Neural progenitor cell (in vitro differentiated cells): ENCODE measurements at places on chromosomes 11 and 22.

GRCh38 chr22:31020334-31020733 is 51.3 kb downstream of the TUG1 start:
- no peak for DNase-seq

DNA sequence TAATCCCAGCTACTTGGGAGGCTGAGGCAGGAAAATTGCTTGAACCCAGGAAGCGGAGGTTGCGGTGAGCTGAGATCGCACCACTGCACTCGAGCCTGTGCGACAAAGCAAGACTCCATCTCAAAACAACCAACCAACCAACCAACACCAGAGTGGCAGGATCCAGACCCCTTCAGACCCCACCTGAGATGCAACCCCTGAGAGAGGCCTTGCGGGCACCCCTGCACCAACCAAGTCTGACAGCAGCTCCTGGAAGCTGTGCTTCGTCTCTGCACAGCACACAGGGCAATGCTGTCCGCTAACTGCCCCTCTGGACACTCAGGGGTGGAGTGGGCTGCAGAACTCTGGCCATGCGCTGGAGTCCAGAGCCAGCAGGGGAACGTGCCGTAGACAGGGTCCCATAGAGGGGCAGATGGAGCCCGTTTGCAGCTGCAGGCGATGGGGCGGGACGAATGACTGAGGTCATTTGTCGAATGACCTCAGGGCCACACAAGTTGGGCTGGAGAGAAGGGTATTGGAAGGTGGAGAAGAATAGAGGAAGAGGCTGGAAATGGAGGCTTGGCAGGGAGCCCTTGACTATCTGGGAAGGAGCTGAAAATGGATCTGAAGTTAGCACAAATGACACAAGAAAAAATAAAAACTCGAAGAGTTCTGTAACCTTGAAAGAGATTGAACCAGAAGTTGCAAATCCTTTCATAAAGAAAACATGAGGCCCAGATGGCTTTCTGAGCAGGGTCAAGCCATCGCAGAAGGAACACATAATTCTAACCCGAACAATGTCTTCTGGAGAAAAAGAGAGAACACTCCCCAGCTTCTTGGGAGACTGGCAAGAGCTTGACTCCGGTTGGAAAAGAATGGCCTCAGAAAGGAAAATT is 199.7 kb downstream of the CTTN start:
- peak; percentile 35 for DNase-seq

DNA sequence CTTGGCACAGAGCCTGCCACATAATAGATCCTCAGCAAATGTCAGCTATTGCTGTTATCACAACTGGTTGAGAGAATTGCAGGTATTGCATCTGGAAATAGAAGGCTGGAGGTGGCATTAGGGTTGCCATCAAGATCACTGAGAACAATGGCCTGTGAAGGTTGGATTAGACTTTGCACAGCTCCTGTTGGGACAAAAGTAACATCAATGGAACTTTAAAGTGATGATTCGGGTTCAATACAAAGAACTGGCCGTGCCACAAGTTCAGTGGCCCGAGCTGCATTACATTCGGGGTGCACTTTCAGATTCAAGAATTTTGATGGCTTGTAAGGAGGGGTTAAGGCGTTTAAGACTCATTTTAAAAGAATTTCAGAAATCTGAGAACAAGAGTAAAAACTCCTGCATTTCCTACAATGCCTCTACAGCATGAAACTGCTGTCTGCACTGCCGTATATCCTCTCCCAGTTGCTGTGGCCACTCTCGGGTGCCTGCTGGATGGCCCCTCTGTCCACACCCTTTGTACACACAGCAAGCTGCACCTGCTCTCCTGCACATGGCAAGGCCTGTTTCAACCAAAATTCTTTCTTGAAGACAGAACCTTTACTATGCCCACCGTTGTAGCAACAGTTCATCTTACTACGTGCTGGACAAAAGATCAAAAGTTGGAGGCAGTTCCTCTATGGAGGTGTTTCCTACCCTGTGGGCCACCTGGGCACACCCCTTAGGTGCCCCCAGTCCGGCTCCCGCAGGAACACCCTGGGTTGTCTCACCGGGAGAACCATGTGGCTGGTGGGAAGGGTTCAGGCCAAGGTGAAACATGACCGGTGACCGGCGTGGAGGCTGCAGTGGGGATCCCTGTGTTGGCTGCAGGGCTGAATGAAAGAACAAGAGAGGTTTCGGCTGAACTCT is 17.5 kb upstream of the SHANK2 start:
- DNase-seq: no peak

GRCh38 chr11:45145379-45146071 is 914 bp upstream of the PRDM11 start:
- DNase-seq: peak; percentile 90

DNA sequence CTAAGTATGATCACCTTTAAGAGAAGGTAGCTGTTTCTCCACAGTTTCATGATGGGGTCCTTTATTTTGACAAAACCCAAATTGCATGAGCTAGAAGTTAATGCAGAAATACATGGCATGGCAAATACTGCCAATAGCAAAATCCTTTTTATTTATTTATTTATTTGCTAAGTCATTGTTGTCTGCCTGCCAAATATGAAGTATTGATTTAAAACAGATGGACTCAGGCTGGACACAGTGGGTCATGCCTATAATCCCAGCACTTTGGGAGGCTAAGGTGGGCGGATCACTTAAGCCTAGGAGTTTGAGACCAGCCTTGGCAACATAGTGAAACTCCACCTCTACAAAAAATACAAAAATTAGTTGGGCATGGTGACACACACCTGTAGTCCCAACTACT is 52.4 kb downstream of the LARGE2 start:
- DNase-seq: no peak

DNA sequence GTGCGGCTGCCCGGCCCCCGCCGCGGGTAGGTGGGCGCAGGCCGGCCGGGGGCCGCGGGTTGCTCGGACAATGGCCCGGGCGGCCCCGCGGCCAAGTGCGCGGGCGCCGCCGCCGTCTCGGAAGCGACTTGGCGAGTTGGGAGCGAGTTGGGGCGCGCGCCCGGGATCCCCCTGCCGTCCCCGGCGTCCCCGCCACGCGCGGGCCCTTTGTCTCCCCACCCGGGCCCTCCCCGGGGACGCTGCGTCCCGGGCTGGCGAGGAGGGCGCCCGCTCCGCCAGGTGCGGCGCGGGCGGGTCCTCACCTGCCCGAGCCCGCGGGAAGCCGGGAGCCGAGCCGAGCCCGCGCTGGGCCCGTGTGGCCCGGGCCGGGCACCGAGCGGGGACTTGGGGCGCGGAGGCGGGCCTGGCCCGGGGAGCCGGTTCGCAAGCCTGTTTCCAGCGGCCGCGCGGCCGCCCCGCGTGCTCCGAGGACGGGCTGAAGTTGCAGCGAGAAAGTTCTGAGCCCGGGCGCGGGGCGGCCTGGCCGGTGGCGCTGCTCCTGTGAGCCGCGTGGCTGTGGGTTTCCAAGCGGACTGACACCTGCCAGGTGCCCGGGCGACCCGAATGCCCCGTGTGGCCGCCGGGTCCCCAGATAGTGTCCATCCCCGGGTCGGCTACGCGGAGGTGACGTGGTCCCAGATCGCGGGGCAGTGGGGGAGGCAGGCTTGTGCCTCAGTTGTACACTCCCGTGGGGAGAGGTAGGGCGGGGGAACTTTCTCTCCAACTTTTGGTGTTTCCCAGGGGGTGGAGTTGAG is 586 bp downstream of the LRP5 start:
- DNase-seq: peak; percentile 56

- DNase-seq: peak; percentile 72
Observed at GRCh38 chr11:127017482-127017881, 16.9 kb upstream of the KIRREL3 start.

DNA sequence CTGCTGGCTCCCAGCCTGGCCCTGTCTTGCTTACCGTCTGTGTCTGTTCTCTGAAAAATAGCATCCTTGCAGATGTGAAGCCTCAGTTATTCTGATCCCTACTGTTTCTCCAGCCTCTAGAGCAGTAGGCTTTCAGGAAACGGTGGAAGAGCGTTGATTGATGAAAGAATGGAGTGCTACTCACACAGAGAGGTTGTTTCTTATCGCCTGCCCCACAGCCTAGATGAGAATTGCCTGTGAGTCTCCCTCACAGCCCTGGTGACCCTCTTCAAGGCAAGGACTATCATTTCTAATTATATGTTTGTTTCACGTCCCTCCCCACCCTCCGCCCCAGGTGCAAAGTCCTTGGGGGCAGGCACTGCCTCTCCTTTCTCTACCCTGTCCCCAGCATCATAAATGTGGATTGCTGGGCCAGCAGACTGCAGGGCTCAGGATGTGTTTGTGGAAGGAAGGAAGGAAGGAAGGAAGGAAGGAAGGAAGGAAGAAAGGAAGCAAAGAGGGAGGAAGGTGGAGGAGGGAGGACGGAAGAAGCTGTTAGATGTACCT is 575.3 kb upstream of the B3GAT1 start:
- DNase-seq: no peak

- no peak for DNase-seq
Observed at GRCh38 chr11:121351083-121351630, 58.6 kb downstream of the SC5D start.

DNA sequence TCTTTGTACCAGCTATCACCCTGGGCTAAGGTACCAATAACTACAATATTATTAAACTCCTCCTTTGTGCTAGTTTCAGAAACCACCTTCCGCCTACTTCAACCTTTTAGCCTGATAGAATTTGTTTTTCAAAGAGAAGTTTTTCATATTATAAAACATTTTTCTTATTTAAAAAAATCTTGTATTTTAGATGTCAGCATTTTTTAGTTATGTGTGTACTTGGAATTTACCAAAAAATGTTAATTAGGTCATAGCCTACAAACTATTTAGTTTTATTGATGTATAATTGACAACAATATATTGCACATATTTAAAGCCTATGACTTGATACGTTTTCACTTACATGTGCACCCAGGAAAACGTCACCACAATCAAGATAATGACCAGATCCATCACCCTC is 1097.6 kb downstream of the JRKL start:
- DNase-seq: no peak

DNA sequence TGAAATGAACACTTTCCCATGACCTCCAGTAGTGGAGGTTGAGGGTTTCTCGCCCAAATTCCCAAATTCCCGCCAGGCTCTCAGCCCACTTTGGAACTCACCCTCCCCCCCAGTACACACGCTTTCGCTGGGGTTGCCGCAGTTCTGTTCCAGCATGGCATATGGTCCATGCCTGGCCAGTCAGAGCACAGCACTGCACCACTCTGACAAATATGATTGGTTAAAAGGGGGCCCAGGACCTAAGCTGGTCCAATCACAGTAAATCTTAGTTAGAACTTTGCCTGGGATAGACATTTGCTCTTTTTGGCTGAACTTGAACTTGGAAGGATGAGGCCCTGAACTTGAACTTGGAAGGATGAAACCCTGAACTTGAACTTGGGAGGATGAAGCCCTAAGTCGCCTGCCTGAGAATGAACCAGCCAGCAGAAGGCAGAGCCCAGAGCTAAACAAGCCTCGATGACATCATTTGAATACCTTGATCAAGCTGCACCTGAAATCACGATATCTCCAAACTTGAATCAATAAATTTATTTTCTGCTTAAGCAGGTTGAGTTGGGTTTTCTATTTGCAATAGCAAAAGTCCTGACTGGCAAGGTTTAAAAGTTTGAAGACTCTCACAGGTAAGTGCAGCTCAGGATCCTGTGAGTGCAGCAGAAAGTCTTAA is 12.6 kb upstream of the SSTR3 start:
- no peak for DNase-seq

DNA sequence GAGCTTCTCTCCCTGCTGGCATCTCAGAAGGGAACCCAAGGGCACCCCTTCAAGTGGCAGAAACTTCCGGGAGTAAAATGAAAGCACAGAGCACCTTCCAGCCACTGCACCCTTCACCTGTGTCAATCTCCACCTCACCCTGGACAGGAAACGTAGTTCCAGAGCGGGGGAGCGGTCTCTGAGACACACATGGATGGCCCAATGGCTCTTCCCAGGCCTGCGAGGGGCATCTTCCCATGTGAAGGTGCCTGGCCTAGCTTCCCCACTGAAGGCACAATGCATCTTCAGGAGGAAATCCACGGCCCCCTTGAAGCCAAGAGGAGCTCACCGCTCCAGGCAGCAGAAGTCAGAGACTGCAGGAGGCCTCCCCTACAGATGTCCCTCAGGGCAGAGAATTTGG is 234.2 kb downstream of the BRD1 start:
- no peak for DNase-seq

DNA sequence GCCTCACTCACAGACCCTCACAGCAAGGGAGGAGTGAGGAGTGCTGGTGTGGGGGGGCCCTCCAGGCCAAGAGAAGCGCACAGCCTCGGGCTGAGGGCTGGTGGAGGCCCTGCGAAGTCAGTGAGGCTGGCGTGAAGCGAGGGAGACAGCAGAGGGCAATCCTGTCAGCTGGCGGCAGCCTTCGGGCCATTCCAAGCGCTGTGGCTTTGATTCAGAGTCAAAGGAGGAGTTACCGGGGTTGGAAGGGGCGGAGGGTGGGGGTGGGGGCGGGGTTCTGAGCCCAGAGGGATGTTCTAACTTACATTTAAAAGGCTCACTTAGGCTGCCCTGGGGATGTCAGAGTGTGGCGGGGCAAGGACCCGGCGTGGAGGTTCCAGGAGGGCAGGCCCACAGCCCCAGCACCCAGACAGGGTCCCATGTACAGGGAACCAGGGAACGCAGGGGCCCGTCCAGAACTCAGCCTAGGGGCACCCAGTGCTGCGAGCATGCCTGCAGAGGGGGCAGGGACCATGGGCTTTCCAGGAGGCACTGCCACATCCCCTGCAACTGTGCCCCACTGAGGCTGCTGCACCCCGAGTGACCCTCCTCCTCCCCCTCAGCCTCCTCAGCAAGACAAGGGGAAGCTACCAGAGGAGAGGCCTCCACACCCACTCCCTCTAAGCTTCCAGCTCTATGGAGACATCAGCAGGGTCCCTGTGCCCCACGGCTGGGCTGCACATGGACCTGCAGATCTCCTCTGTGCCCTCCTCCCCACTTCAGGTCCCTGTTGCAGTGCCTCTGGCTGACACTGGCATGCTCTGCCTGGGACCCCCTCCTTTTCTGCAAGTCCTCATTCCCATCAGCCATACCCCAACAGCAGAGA is 39.7 kb upstream of the TTLL12 start:
- DNase-seq: peak; percentile 89

DNA sequence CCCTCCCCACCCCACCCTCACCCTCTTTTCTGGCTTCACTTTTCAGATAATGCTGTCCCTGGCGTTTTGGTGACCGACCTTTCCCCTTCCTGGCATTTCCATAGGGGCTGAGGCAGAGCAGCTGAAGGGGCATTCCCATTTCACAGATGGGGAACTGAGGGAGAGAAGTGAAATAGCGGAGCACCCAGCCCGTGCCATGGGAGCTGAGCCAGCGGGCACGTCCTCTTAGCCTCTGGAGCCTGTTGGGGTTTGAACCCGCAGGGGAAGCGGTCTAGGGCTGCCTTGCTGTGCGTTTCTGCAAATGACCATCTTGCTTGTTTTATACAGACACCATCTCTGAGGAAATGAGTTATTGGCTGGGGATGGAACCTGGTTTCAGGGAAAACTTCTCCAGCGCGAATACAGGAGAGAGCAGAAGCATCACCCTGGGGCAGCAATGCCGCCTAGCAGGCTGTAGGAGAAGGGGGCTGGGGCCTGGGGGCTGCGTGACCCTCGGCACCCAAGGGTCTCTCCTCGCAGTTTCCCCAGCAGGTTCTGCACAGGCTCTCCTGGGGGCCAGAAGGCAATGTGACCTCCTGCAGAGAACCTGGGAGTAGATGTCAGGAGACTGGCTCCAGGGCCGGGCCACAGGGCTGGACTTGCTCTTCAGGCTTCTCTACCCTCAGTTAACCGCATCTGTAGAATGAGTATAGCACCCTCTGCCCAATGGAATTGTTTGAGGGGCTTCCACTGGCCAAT is 1.5 kb downstream of the PTPRJ start:
- DNase-seq: no peak

- no peak for DNase-seq
Observed at GRCh38 chr11:30729187-30729713, 143.1 kb upstream of the MPPED2 start.

- peak; percentile 67 for DNase-seq
Observed at GRCh38 chr22:20803696-20804324, 29.9 kb downstream of the SERPIND1 start.
